ENCODE measurements at places on chromosomes 5 and 9.
A peak's percentile ranks its signal among the peaks of the same experiment; 100 is the strongest.

DNA sequence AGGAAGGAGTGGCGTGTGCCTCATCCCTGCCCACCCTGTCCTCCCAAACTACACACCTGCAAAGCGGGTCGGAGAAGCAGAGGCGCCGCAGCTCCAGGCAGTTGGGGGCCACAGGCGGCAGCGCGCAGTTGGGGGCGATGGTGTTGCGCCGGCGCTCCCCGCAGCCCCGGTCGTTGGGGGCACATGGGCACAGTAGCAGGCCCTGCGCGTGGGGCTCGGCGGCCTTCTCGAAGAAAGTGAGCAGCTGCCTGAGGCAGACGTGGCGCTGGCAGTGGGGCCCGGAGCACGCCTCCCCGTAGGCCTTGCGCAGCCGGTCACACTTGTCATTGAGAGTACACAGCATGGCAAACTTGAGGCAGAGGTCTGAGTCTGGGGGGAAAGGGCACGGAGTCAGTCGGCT is 16.8 kb downstream of the GFRA3 start:
- no peak for DNase-seq

DNA sequence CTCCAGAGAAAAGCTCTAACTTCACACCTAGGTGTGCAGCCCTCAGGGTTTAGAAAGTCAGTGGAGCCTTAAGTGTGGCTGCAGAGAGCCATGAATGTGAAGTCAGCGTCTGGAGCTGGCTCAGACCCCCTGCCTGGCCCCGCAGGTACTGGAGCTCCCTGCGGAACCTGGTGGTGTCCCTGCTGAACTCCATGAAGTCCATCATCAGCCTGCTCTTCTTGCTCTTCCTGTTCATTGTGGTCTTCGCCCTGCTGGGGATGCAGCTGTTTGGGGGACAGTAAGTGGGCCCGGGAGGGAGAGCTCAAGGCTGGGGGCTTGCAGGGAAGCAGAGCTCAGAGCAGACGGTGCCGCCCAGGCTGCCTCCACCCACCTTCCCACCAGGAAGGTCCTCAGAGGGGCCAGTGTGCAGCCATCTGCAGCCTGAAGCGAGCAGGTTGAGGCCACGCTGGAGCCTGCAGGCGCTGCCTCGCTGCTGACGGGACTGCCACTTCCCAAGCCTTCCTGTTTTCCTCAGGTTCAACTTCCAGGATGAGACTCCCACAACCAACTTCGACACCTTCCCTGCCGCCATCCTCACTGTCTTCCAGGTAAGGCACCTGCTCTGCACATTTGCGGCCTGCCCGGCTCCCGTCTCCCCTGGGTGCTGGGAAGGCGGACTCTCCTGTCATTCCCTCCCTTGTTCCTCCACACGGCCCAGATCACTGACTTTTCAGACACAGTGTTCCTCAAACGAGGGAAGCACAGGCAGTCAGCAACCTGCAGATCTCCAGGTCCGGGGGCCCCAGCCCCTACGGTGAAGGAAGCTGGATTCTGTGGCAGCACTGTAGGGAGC is 108.9 kb downstream of the CACNA1B start:
- DNase-seq, result no peak

GRCh38 chr5:132087176-132087575 is 13.6 kb downstream of the CSF2 start:
- no peak for DNase-seq

DNA sequence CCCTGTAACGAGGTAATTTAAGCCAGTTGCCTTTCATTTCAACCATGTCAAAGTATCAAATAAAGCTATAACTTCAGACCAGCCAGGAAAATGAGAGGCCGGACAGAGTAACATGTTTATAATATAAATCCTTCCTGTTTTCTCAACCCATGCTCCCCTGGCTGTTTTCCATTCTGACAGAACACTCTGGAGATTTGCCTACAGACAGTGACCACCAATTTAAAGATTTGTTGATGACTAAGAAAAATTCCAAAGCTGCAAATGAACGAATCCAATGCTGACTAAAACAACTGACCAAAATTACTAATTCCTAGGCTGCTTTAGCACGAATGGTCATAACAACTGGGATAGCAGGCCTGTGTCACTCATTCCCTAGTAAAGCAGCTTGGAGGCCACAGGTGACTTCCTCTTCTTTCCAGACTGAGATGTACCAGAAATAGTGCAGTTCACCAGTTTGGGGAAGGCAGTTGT is 141.4 kb downstream of the AOPEP start:
- no peak for DNase-seq

- DNase-seq, result no peak
Measured at GRCh38 chr5:102278231-102278630, 17.9 kb downstream of the SLCO4C1 start.

- no peak for DNase-seq
Measured at GRCh38 chr5:38827525-38827924, 18.3 kb upstream of the OSMR start.

GRCh38 chr5:59037453-59037852 is 454.6 kb downstream of the RAB3C start:
- DNase-seq, result no peak

- no peak for DNase-seq
Measured at GRCh38 chr9:134295746-134296250, 30.5 kb upstream of the RXRA start.

- no peak for DNase-seq
Measured at GRCh38 chr5:141695627-141696215, 13.7 kb upstream of the ARAP3 start.

GRCh38 chr5:109830955-109831502 is 141.3 kb downstream of the MAN2A1 start:
- no peak for DNase-seq

- DNase-seq, result peak; percentile 43
Measured at GRCh38 chr9:130940693-130941576, 1.9 kb upstream of the FIBCD1 start.

GRCh38 chr5:142611154-142611553 is 74.7 kb downstream of the FGF1 start:
- peak; percentile 91 for DNase-seq

- peak; percentile 86 for DNase-seq
Measured at GRCh38 chr9:131402738-131403492, 9.0 kb downstream of the PRRC2B start.

- no peak for DNase-seq
Measured at GRCh38 chr9:86614871-86615849, 260.9 kb upstream of the TUT7 start.

- no peak for DNase-seq
Measured at GRCh38 chr9:91039125-91039834, 237.7 kb downstream of the SYK start.

DNA sequence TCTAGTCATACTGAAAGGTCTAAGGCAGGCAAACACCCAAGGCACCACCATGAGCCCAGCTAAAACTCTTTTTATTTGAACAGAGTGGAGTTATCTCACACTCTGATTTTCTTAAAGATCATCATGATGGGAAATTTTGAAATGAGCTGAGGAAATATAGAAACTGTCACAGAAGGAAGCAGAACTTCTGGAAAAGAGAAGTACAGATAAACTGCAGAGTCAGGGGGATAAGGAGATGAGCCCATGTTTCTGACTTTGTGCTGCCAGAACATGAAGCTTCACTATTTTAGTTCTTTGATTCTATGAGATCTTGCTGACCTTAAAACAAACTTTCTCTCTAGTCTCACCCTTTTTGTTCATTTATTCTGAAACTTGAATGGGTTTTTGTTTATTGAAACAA is 406.5 kb upstream of the EDIL3 start:
- DNase-seq, result no peak
